Left renal pelvis (tissue), 4 donors: ENCODE measurements at places on chromosomes 3 and 15. TPM values are rescaled to one million over a fixed set of nuclear protein-coding genes. Genes with fewer than 3 reads are reported as not detected.

The PP2D1 gene
- 0.32 TPM for polyA plus RNA-seq

DNA sequence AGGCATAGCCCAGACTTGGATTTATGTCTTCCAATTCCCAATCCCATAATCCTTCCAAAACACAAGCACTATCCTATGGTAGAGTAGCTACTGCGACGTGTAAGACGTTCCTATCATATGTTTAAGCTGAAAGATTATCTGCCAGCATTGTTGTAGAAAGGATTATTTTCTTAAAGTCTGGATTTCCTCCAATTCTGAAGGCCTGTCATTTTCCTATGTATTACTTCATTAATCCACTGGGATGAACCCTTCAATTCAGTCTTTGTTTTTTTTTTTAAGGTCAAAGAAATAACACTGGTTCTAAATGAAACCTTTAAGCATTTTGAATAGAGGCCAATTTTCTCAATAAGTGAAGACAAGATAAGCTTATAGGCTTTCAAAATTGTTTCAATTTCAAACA, 289.0 kb downstream of the SLC9A9 start:
- DNase-seq, result no peak

GRCh38 chr3:52265387-52265786, 13.1 kb downstream of the WDR82 start:
- DNase-seq, result no peak

- DNase-seq, result no peak
These were observed 65.1 kb downstream of the SLC12A8 start for GRCh38 chr3:125147491-125147820.

- no peak for DNase-seq
These were observed 637.8 kb downstream of the MAGI1 start for GRCh38 chr3:65400899-65401298.

GRCh38 chr15:52528564-52529340, at the start of gene MYO5A:
TSS of gene MYO5A (minus strand) at chr15:52528880. CDS start at chr15:52528806, 74 bp downstream.
- peak; percentile 27 for DNase-seq

DNA sequence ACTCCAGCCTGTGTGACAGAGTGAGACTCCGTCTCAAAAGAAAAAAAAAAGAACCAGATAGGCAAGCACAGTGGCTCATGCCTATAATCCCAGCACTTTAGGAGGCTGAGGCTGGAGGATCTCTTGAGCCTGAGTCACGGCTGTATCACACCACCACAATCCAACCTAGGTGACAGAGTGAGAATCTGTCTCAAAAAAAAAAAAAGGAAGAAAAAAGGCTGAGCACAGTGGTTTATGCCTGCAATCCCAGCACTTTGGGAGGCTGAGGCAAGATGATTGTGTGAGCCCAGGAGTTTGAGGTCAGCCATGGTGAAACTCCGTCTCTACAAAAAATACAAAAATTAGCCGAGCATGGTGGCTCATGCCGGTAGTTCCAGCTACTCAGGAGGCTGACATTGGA, 5.6 kb upstream of the NICN1 start:
- DNase-seq, result no peak

- DNase-seq, result no peak
These were observed 153.3 kb downstream of the B3GALNT1 start for GRCh38 chr3:160951642-160952487.

The TUSC7 gene
- polyA plus RNA-seq, result not detected

DNA sequence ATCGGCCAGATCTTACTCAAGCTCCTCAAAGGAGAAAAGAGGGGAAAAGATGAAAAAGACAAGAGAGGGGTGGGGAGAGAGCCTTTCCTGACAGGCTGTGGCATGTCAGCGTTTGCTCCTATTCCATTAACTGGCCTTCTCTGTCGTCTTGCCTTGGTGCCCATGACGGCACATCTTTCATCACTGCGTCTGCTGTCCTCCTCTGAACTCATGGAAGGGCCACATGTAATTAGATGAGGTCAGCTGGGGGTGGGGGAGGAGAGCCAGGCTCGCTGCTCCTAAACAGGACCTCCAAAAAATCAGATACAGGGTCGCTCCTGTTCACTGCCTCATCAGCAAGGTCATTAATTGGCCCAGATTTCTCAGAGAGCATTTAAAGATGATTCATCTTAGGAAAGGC, 49.7 kb downstream of the LRTM1 start:
- no peak for DNase-seq

DNA sequence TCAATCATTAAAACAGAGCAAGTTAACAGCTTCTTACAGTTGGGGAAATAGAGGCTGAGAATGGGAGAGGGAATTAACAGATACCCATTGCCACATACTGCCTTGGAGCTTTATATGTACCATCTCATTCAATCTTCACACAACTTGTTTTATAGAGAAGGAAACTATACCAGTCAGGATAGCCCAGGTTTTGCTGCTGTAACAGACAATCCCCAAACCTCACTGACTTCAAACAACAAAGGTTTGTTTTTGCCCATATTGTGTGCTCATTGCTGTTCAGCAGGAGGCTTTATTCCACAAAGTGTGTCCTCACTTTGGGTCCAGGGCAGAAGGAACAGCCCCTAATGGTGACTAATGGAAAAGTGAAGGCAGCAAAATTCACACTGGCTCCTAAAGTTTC, 59.2 kb downstream of the SPSB4 start:
- no peak for DNase-seq

GRCh38 chr3:167716920-167717319, 17.8 kb downstream of the PDCD10 start:
- no peak for DNase-seq

- no peak for DNase-seq
These were observed 24.6 kb downstream of the AQR start for GRCh38 chr15:34944936-34945335.

DNA sequence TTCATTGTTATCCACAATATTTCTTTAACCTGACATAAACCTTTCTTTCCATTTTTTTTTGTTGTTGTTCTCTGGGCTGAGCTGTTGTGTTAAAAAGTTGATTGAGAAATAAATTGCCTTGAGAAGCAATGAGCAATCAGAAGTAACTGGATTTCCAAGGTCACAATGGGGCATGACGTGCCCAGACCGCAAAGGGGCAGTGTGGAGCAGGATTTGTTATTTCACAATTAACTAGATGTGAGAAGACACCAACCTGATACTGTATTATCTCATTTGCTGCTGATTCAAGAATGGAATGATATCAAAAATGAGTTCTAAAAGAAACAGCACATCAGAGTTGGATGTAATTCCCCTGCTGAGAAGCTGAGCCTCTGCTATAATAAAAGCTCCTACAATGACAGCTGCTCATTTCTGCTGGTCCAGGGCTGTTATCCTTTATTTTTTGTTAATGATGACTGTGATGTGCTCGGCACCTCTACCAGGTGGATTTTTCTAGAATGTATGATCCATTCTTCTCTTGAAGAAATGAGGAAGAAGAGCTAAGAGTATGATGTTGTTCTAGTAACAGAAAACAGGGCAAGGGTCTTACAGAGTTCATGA, 28.1 kb downstream of the CPNE4 start:
- DNase-seq, result no peak

DNA sequence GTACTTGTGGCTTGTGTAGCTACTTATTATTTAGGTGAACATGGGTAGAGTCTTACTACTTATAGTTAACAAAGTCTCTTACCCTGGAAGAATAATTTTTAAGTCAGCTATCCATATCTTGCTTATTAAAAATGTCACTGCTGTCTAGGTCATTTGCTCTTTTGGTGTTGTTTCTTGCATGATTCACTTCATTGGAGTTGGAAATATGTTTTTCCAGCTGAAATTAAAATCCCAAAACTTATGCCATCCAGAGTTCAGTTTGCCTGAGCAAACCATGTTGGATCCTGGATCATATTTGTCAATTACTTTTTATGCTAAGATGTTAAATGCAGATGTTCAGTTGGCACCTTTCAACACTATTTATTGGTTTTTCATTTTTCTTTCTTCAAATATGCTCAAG, 421.0 kb upstream of the RBMS3 start:
- no peak for DNase-seq

DNA sequence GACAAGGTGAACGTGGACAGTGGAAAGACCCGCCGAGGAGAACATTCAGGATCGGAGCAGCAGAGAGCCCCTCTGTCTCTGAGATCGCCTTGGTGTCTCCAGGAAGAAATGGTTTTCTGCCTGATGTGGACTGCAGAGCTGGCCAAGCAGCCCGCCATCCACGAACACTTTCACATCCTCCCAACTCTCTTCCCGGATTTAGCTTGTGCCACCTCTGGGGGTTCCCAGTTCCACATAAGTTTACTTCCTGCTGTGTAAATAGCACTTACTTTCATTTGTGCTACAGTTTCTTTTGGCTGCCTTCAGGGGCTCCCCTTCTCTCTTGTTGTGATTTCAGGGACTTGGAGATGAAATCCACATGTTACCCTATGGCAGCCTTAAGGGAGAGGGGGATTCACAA, 48.4 kb downstream of the SEMA5B start:
- DNase-seq, result no peak

GRCh38 chr3:32946973-32947788, 4.3 kb upstream of the CCR4 start:
- no peak for DNase-seq

- DNase-seq, result no peak
These were observed 5.0 kb upstream of the SLC22A14 start for GRCh38 chr3:38276917-38277630.

GRCh38 chr3:167814441-167814951, 79.0 kb downstream of the SERPINI1 start:
- DNase-seq, result no peak

DNA sequence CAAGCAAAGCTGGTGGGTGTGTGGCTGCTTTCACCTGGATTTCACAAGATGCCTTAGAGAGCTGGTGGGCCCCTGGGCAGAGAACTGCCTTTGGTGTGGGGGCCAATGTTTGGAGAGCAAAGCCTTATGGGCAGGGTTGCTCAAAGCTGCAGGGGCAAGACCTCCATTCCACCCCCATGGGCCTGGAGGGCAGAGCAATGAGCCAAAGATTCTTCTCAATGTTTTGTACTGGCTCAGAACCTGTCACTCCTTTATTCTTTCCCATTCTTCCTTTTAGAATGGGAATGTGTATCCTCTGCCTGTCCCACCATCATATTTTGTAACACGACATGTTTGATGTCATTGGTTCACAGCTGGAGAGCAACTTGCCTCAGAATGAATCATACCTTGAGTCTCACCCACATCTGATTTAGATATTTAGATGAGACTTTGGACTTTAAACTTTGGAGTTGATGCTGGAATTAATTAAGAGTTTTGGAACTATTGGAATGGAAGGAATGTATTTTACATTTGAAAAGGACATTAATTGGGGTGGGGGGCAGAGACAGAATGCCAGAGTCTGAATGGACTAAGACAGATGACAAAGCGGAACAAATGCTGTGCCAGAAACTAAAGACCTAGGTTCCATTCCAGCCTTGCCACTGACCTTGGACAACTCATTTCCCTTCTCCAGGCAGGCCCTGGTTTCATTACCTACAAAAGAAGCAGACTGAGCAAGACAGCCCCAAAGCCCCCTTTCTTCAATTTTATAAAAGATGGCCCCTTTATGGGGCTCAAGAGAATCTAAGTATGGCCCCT, 72.9 kb downstream of the DAPK2 start:
- DNase-seq, result no peak

DNA sequence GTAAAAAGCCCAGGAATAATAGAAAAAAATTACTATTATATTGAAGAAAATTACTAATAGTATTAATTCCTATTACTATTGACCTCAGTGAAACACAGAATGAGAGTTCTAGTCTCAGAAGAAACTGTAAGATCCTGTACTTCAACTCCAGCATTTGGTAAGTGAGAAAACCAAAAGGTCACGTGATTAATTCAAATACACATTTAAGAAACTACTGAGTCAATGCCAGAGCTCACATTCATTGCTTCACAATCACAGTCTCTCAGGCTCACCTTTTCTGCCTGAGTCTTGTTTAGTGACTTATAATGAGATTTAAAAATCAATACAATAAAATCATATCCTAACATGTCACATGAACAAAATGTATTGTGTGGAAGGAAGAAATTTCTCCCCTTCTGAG, 556.1 kb downstream of the FGF12 start:
- no peak for DNase-seq

- no peak for DNase-seq
These were observed 22.6 kb downstream of the TBL1XR1 start for GRCh38 chr3:177174607-177175170.

DNA sequence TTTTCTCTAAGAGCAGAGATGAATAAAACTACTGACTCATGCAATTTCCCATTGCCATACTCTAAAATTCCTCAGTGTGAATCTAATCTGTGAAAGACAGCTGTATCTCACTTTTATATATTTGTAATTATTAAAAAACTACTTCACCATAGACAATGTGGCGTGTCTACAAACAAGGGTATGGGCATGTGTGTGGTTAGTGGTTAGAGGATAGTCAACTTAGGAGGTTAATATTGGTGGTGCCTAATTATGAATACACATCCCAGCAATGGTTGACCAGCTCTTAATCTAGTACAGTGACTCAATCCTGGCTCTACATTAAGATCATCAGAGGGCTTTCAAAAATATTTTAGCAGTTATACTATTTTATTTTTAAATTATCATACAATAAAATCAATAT, 94.5 kb downstream of the GOLIM4 start:
- DNase-seq, result no peak

GRCh38 chr3:37991823-37992222, 1.2 kb downstream of the VILL start:
- no peak for DNase-seq

The TWF2 gene
- polyA plus RNA-seq, result 28.3 TPM

- no peak for DNase-seq
These were observed 244.4 kb upstream of the STAC start for GRCh38 chr3:36135863-36136262.

GRCh38 chr15:25783607-25784540, 79.3 kb downstream of the ATP10A start:
- DNase-seq, result no peak

GRCh38 chr3:22621205-22621809, 581.8 kb upstream of the UBE2E2 start:
- no peak for DNase-seq

DNA sequence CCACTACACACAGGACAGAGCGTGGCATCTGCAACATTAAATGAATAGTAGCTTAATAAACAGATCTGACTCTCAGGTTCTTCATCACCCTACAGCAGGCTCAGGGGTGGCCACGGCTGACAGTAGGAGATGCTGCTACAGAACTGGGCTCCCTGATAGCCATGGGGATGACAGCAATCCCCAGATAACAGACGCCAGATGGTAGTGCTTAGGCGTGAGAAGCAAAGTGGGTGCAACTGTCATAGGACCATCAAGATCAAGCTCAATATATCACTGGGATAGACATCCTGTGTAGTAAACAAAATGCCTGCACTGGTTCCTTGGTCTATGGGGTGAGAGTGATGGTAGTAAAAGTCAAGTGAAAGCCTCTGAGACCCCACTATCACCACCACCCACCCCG, 2.6 kb upstream of the TPRA1 start:
- no peak for DNase-seq

The MNS1 gene
- polyA plus RNA-seq, result 25.2 TPM

The CCRL2 gene
- polyA plus RNA-seq, result 0.99 TPM

The THOC7 gene
- polyA plus RNA-seq, result 62.1 TPM

The SI gene
- 0.10 TPM for polyA plus RNA-seq

DNA sequence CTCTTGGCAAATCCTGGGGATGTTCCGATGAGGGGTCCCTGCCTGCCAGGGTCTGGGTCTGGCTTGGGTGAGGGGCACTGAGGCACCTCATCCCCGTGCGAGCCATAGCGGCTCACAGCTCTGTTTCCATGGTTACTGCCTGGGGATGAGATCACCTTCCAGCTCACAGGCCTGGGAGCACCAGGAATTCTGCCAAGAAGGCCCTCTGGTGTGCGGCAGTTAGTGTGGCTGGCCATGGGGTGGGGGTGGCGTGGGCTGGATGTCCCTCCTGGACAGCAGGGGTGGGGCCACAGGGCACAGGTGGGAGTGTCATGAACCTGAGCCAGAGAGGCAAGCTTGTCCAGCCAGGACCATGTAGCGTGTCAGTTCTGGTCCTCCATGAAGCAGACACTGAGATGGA, 22.1 kb upstream of the PRR23E start:
- no peak for DNase-seq

- no peak for DNase-seq
These were observed 898.2 kb downstream of the MCTP2 start for GRCh38 chr15:95129574-95129973.

The CERS3 gene
- 0.11 TPM for polyA plus RNA-seq
